Cerebellum (tissue), 4 donors: ENCODE measurements at places on chromosomes 1 and 21. TPM values are rescaled to one million over a fixed set of nuclear protein-coding genes. Genes with fewer than 3 reads are reported as not detected.

DNA sequence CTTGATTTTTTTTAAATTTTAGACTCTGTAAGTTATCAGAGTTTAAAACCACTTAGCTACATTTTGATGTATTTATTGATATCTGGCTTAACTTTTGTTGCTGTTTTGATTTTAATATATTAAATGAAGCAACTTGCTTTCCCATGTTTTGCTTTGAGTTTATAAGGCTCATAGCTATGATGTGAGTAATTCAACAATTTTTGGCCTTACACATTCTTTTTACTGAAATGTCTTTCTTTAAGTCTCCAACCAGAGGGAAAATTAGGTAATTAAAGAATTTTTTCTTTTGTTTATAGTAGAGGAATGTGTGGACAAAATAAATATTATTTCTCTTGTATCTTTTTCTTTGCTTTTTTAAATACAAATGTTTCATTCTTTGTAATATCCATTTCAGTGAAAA lies 258.3 kb upstream of the ADAMTS5 start:
- no peak for DNase-seq

- no peak for DNase-seq
These were observed 44.6 kb downstream of the NFYC start for GRCh38 chr1:40736085-40736531.

DNA sequence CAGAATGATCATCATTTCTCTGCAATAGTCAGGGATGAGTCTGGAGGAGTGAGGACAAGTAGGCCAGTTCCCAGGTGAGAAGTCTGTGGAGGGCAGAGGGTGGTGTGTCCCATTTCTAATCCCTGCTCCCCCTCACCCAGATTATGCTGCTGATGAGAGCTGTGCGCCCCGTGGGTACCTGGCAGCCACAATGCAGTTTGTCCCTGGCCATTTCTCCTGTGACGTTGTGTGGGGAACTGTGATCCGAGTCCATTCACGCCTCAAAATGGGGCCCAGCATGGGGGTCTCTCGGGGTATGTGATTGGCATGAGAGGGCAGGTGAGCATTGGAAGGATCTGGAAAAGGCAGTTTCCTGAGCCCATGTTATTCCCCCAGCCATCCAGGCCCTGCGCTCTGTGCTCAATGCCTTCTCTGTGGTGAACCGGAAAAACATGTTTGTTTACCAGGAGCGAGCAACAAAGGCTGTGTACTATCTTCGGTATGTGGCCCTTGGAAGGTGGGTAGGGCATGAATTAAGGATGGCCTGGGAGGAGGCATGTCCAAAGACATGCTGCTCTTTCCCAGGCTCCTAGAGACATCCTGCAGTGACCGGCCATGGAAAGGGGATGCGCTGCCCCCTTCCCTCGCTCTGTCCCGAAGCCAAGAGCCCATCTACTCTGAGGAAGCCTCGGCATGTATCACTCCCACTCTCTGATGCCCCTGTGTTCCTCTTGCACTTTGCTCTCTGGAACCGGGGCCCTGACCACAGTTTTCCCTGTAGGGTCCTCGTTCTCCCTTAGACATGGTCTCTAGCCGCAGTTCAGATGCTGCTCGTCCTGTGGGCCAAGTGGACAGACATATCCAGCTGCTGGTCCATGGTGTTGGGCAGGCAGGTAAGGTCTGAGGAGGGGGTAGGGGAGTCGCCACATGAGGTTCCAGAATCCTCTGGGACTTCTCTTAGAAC lies 16.4 kb downstream of the HYI start:
- no peak for DNase-seq

Gene TMEM52
- 0.82 TPM for total RNA-seq

GRCh38 chr1:5682626-5683225 lies 309.5 kb downstream of the NPHP4 start:
- DNase-seq: no peak

DNA sequence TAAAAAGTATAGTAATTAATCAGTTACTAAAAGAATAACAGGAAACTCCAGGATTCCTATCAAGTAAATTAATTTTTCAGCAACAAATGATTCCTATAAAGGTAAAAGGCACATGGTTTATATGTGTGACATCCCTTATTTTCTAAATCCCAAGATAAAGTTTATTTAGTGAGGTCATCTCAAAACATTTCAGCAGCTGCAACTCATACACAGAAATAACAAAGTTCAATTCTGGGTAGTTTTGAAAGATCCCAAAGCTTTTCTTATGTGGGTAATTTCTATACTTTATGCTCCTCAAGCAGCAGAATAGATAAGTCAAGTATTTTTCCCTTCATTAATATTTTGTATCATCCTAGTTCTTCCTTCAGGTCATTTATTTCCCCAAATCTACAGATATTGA lies 117.7 kb downstream of the EIF4G3 start:
- no peak for DNase-seq

Gene SLC22A15
- 32.8 TPM for total RNA-seq

- DNase-seq: no peak
These were observed 495 bp downstream of the SYNC start for GRCh38 chr1:32701951-32702598.

- no peak for DNase-seq
These were observed 21.6 kb upstream of the PTP4A2 start for GRCh38 chr1:31959521-31960340.

Gene FMOD
- 1.6 TPM for total RNA-seq

Gene RBP7
- total RNA-seq: not detected

DNA sequence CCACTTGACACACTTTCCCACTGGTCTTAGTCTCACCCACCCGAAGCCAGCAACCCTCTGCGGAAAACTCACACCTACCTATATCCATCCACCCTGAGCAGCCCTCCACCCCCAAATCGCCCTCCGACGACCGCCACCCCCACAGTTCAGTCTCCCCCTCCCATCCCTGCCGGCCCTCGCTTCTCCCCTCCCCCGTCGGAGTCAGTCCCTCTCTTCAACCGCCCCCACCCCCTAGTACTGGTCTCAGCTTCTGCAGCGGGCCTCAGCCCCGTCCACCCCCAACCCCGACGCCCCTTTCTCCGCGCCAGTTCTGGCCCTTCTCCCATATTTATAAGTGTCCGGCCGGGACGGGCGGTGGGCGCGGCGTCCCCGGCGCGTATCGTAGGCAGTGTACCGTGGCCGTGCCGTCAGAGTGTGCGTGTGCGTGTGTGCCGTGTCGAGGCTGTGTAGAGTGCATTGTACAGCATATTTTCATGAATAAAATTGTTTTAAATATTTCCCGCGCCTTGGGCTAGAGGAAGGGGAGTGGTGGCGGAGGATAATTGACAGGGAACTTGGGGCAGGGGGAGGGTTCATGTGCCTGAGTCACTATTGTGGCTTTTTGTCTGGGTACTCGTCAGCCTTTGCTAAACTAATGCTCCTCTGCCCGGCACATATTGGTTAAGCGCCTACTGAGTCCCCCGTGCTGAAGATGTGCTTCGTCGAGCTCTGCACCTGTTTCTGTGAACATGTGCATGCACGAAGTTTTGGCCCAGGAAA lies 22.0 kb downstream of the FOXO6 start:
- DNase-seq: no peak

DNA sequence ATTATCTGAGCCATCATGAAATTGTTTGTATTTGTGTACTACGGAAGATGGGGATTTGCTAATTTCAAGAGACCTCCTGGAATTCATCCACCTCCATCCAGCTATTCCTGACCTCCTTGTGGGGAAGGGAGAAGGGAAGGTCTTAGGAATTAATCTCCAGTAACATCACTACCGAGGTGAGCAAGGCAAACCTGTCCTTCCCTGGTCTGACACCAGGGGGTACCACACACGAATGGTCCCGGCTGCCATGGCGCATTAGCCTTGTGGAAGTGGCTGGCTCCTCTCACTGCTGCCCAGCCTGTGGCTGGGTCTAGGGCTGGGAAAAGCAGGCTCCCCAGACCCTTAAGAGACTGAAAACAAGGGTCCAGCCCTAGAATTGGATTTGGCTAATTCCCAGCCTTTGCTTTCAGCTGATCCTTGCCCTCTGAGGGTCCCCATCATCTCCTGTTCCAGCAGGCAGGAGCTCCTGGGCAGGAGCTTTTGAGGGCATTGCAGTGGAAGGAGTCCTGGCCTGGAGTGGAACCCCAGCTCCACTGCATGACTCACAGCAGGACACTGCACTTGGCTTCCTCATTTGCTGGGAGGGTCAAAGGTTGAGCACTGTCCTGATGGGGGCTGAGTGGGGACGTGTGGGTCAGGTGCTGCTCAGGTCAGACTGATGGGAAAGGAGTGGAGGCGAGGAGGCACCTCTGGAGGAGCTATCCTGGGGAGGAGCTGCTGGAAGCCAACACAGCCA lies 34.8 kb downstream of the RIMS3 start:
- no peak for DNase-seq

- no peak for DNase-seq
These were observed 1575.6 kb downstream of the NCAM2 start for GRCh38 chr21:22573834-22574233.

DNA sequence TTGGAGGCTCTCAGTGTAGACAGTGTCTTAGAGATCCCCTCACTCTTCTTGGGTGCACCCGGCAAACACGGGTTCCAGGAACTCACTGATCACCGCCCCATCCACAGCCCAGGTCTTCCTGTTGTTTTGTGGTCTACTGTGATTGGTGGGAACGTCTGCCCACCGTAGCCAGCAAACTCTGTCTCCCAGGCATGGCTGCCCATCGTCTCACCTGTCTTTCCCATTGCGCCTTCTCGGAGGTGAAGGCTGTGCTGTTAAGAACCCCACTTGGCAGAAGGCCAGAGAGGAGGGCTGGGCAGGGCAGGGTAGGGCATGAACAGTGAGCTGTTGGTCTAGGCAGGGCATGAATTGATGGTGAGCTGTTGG lies 14.1 kb upstream of the KCNA2 start:
- DNase-seq: no peak
